NCI-H774 (cell line): ENCODE measurements at places on chromosomes 4 and X.

DNA sequence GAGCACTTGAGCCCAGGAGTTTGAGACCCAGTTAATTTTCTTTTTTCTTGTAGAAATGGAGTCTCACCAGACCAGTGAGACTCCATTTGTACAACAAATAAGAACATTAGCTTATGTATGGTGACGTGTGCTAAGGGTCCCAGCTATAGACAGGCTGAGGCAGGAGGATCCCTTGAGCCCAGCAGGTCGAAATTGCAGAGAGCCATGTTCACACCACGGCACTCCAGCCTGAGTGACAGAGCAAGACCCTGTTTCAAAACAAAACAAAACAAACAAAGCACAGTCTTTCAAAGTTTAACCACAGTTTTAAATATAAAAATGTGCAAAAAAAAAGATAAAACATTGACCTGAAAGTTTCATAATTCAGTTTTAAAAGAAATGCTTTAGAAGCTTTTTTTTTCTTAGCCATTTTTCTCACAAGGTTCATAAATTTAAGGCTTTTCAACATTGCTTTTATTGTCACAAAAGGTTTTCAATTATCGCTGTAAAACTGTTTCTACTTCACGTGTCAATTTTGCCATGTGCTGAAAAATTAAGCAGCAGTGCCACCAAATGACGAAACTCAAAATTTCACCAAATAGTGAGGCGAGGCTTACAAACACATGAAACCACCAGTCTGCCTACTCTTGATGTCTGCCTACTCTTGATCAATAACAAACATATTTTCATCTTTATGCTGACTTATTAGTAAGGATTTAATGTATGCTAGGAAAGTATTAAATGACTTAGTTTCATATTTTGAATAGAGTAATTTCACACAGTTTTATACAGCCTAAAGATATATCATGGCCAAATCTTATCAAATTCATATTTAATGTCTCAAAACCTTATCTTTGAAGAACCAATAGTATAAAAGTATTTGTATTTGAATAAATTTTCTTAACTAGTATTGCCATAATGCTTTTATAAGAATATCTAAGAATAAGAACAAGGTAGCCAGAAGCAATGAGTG is 126.3 kb downstream of the NEK1 start:
- peak; percentile 17 for DNase-seq

- no peak for DNase-seq
Observed at GRCh38 chr4:84379917-84380641, 119.0 kb downstream of the NKX6-1 start.

DNA sequence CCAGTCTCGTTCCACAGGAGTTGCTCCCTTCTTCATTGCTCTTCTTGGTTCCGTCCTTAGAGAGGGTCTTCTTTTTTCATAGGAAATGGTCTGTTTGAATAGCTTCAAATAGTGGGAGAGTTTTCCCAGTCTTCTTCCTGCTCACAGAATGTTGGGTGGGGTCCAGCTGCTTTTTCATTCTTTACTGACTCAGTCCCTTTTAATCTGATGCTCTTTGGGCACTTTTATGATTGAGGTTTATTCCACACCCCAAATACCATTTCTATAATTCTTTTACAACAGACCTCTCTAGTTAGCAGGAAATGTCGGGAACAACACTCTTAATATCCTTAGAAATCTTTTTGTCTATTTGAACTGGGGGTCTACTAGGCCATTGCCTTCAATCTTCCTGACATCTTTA is 239.5 kb downstream of the PRDM5 start:
- DNase-seq: no peak

- DNase-seq: no peak
Observed at GRCh38 chr4:168588916-168589531, 92.2 kb downstream of the PALLD start.

DNA sequence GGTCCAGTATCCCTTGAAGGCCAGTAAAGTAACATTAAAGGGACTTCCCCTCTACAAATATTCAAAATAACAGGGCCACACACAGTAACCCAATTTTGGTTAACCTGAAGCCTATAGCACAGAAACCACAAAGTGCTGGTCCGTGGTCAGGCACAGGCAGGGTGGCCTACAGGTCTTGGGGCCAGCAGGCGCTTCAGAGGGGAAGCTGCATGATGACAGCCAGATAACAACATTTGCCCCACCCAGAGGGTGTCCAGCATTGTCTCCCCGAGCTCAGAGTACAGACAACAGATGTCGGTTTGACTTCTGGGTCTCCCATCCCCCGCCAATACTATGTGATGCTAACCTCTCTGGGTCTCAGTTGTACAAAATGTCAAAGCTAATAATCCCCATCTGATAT is 51.1 kb downstream of the SH3KBP1 start:
- DNase-seq: no peak

- DNase-seq: no peak
Observed at GRCh38 chr4:172050911-172051310, 237.7 kb downstream of the GALNTL6 start.

- no peak for DNase-seq
Observed at GRCh38 chr4:211033-211511, 86.8 kb downstream of the ZNF718 start.

DNA sequence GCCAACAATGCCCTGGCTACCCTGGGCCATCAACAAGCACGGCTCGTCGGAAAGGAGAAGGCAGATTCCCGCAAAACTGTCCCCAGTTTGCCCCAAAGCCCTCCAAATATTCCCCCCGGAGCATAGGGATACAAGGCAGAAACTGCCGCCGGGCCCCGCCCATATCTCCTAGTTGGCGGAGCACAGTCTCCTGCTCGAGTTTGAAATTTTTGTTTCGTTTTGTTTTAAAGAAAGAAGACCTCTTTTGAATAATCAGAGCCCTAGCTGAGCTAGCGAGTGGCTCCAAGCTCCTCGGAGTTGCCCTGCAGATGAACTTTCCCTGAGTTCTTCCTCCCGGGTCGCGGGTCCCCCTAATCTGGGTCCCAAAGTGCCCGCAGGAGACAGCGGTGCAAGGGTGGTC is 138.1 kb upstream of the ZIC3 start:
- no peak for DNase-seq

DNA sequence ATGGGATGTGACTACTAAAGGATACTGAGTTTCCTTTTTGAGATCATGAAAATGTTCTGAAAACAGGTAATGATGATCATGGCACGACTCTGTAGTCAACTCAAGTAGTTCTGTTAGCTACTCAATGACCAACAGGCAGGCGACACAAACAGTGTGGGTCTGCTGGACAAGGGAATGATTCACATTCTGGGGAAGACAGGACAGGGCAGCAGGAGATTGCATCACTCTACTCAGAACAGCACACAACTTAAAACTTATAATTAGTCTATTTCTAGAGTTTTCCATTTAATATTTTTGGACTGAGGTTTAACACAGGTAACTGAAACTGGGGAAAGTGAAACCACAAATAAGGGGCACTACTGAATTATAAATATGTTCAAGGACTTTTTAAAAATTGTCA is 365.2 kb downstream of the PRDM5 start:
- no peak for DNase-seq

DNA sequence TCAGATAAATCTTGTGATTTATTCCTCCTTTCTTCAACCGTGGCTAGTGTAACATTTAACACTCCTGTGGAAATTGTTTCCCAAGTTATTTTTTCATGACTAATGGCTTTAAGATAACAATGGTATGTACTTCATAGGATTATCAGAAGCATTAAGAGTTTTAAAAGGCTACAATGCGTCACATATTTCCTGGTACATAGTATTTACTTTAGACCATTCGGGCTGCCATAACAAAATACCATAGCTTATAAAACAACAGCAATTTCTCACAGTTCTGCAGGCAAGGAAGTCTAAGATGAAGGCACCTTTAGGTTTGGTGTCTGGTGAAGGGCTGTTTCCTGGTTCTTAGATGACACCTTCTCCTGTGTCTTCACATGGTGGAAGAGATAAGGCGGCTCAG is 158.6 kb downstream of the PAPSS1 start:
- no peak for DNase-seq

GRCh38 chr4:107835406-107835805 is 10.7 kb downstream of the SGMS2 start:
- no peak for DNase-seq

DNA sequence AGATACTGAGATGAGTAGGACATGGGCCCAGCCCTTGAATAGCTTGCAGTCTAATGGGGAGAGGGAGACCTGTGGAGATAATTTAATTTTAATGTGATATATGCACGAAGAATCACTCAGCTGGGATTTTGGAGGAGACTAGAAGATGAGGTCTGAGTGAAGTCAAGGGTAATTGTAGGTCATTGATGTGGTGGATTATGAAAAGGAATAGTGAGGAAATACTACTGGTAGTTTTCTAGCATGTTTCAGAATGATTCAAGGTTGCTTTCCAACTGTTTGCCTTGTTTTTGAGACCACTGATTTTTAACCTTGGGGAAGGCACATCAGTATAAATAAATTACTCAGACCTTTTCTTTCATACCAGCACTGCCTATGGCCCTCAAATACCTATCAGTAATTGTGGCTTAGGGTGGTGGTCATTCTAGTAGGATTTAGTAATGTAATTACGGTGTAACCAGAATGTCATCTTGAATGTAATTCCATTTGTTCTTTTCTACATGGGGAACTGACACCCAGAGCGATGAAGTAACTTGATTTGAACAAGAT is 25.6 kb downstream of the PTTG2 start:
- no peak for DNase-seq

- DNase-seq: no peak
Observed at GRCh38 chrX:14361435-14361834, 167.9 kb upstream of the GLRA2 start.

DNA sequence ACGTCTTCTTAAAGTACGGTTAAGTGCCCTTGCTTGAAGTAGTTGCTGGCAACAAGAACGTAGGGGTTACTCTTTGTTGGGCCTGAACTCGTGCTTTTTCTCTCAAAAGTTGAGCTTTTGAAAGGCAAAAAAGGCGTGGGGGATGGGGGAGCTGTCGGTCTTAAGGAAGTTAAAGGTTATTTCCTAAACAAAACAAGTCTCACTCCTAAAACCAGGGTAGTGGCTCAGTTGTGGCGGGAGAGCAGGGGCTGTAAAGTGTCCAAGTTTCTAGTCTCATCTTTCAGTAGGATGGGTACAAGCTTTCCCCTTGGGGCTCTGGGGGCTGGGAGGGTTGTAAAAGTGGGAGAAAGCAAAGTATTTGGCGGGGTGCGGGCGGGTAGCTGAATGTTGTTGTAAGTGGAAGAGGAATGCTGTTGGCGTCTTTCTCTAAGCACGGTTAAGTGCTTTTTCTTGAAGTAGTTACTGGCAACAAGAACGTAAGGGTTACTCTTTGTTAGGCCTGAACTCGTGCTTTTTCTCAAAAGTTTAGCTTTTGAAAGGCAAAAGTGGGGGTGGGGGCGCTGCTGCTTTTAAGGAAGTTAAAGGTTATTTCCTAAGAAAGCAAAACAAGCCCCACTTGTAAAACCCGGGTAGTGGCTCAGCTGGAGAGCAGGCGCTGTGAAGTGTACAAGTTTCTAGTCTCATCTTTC is 904 bp upstream of the WDR1 start:
- DNase-seq: no peak

DNA sequence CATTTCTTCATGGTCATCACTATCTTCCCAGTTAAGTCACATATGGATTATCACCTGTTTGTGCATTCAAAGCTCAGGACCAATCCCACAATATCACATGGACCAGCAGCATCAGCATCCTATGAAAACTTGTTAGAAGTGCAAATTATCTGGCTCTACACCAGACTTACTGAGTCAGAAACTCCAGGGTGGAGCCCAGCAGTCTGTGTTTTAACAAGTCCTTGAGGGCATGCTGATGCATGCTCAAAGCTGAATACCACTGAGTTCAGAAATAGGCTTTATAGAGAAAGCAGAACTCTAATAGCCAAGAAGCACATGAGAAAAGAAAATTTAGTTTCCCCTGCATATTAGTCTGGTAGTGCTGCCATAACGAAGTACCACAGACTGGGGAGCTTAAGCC is 62.4 kb upstream of the GABRQ start:
- DNase-seq: no peak

DNA sequence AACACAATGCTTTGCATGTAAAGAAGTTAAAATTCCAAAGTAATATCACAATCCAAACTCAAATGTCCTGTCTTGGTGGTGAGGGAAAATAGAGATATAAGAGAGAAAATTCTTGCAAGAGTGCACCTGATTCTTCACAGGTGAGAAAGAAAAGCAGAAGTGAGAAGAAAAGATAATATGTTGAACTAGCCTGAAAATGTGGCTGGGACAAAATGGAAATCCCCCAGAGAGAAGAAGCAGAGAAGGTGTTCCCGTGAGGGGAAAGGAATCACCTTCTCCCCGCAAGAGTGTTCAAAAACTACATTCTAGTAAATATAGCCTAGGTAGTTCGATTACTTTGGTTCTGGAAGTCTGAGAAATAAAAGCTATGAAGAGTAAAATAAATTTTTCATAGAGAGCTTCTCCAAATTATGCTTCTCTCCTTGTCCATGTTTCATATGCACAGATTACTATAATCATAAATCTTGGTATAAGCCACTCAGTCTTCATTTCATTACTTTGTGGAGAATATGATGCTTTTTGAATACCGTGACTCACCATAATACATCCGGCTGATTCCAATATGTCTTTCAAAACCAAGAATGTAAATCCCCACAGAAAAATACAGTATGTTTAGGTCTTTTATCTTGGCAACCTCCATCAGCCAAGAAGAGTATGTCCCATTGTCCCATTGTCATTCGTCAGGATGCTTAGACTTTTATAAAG is 63.1 kb downstream of the COX18 start:
- DNase-seq: no peak

DNA sequence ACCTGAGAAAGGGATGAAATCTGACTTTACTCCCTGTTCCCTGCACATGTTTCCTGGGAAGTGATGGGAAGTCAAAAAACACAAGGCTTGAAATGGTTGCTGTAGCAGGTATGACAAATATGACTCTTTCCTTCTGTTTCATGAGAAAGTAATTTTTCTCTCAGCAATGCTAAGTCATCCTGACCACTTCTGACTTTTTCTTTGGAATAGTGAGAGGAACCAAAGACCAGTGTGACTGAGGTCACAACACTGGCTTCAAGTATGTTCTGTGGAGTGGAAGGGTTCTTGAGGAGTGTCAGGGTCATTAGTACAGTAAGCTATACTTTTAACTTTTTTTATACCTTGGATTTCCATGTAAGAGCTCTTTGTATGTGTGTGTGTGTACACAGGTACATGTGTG is 225.3 kb downstream of the PPP3CA start:
- no peak for DNase-seq

GRCh38 chr4:94826206-94826605 is 68.5 kb downstream of the BMPR1B start:
- DNase-seq: no peak
